ENCODE measurements at places on chromosomes 13 and 19.

DNA sequence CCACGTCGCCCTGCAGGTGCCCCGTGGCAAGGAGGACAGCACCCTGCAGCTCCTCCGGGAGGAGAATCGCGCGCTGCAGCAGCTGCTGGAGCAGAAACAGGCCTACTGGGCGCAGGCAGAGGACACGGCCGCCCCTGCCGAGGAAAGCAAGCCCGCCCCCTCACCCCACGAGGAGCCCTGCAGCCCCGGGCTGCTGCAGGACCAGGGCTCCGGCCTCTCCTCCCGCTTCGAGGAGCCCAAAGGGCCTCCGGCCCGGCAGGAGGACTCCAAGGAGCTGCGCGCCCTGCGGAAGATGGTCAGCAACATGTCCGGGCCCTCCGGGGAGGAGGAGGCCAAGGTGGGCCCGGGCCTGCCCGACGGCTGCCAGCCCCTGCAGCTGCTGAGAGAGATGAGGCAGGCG is 11.6 kb downstream of the CBY2 start:
- no peak for DNase-seq

- DNase-seq = no peak
Measured at GRCh38 chr13:74061926-74062595, 72.1 kb downstream of the KLF12 start.

- DNase-seq = no peak
Measured at GRCh38 chr13:98332222-98332621, 155.2 kb upstream of the RNF113B start.

DNA sequence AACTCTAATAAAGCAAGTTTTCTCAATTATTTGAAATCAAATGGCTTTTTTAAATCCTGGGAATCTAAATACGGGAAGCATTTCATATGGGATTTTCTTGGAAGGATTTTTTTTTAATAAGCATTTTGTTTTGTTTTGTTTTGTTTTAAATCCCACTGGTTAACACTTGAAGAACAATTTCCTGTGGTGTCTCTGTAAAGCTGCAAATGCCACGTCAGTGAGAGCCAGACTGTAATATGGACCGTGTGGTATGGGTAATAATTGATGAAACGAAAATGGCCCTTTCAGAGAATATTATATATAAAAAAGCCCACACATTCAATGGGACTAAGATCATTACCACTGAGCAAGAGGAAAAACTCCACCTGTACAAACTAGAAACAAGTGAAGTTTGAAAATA is 33.9 kb upstream of the MIR17HG start:
- no peak for DNase-seq

- peak; percentile 42 for DNase-seq
Measured at GRCh38 chr13:23469951-23470421, 36.5 kb upstream of the SACS start.

DNA sequence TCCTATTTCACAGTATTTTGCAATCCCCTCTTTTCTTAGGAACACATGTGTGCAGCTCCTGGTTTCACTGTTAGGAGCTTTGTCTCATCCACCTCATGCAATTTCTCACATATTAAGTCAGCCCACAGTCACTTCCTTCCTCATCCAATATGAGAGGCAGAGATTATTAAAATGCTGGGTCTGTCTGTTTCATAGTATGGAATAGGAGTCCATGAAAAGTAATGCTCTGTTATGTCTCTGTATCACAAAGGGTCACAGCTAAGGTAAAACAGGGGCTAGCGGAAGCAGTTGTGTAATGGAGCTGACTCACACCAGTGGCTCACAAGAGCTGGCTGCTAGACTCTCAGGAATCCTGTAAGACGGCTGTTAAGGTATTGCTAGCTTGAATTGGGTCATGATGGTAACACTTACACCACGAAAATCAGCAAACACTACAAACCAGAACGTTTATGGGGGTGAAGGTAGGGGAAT is 216.5 kb downstream of the EFNB2 start:
- DNase-seq = peak; percentile 48

- DNase-seq = no peak
Measured at GRCh38 chr19:33300009-33300893, 2.1 kb downstream of the CEBPA start.

DNA sequence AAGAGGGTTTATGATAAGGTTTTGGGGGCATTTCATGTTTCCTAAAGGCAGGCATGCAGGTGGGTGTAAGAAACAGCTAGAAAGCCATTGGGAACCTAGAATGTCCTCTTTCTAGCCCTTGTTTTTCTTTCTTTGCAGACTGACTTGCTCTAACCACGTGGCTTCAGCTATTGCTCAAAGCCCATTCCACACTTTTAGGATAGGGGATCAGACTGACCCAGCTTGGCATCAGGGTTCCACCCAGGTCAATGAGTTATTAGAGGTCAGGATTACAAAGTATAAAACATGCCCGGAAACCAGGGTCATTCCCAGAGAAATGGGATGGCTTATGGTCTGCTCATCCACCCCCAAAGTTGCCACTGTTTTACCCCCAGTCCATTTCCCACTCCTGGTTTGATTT is 16.8 kb downstream of the PHF11 start:
- DNase-seq = no peak

GRCh38 chr19:34662919-34663318 is 14.0 kb downstream of the SCGB2B2 start:
- no peak for DNase-seq

DNA sequence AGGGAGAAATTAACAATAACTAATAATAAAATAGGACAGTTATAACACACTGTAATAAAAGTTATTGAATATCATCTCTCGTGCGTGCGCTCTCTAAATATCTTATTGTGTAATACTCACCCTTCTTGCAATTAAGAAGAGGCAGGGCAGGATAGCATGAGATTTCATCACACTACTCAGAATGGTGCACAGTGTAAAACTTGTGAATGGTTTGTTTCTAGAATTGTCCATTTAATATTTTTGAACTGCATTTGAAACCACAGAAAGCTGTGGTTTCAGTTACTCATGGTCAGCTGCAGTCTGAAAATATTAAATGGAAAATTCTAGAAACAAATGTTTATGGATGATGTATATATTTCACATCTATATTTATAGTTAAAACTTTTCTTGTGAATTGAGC is 161.1 kb downstream of the DCT start:
- DNase-seq = no peak

- no peak for DNase-seq
Measured at GRCh38 chr13:114225610-114226009, 9.1 kb upstream of the CDC16 start.

DNA sequence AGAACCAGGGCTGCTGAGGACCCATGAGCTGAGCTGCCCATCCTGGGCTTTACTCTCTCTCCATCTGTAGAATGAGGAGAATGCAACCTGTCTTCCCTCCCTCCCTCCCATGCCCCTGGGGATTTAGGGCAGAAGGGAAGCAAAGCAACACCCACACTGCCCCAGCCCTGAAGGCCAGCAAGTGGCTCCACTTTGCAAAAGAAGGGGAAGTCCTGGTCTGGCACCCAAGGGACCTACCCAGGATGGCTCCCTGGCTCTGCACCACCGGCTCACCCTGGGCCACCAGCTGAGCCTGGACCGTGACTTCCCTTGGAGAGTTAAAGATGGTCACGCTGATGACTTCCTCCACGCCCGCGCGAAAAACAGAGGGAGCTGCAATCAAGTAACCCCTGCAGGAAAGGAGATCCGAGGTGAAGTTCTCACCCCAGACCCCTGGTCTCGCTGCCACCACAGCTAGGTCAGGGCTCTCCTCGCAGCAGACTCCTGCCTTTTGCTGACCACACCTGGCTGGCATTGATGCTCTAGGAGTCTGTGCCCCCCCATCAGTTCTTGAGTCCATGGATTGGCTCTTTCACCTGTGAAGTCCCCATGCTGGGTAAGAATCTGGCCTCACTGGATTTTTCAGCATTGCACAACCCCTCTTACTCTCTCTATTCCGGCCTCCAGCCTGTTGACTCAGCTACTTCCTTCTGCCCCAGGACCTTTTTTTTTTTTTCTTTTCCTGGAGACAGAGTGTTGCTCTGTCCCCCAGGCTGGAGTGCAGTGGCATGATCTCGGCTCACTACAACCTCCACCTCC is 4.6 kb downstream of the CPAMD8 start:
- no peak for DNase-seq

- no peak for DNase-seq
Measured at GRCh38 chr13:34340534-34340933, 522.6 kb downstream of the RFC3 start.

DNA sequence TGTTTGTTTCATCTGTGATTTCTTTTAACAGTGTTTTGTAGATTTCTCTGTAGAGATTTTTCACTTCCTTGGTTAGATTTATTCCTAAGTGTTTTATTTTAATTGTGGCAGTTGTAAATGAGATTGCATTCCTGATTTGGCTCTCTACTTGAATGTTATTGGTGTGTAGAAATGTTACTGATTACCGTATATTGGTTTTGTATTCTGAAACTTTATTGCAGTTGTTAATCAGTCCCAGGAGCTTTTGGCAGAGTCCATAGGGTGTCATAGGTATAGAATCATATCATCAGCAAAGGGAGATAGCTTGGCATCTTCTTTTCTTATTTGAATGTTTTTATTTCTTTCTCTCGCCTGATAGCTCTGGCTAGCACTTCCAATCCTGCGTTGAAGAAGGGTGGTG is 1386.7 kb downstream of the SLITRK5 start:
- DNase-seq = no peak

- DNase-seq = no peak
Measured at GRCh38 chr13:45700971-45701900, 884 bp upstream of the CBY2 start.

- DNase-seq = no peak
Measured at GRCh38 chr19:41890936-41891335, 8.0 kb downstream of the ARHGEF1 start.

DNA sequence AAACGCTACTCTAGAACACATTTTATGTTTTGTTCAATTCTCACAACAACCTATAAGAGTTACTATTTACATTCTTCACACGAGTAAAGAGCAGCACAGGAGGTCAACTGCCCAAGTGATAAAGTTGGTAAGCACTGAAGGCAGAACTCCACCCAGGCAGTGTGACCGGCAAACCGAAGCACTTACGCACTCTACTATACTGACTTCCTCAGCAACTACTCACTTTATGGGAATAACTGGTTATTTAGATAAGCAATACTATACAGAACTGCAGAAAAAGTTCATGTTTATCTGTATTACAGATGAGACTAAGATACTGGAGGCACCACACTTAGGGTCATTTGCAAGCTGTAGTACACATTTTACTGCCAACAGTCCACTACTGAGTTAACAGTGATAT is 28.8 kb downstream of the FOXO1 start:
- DNase-seq = no peak

DNA sequence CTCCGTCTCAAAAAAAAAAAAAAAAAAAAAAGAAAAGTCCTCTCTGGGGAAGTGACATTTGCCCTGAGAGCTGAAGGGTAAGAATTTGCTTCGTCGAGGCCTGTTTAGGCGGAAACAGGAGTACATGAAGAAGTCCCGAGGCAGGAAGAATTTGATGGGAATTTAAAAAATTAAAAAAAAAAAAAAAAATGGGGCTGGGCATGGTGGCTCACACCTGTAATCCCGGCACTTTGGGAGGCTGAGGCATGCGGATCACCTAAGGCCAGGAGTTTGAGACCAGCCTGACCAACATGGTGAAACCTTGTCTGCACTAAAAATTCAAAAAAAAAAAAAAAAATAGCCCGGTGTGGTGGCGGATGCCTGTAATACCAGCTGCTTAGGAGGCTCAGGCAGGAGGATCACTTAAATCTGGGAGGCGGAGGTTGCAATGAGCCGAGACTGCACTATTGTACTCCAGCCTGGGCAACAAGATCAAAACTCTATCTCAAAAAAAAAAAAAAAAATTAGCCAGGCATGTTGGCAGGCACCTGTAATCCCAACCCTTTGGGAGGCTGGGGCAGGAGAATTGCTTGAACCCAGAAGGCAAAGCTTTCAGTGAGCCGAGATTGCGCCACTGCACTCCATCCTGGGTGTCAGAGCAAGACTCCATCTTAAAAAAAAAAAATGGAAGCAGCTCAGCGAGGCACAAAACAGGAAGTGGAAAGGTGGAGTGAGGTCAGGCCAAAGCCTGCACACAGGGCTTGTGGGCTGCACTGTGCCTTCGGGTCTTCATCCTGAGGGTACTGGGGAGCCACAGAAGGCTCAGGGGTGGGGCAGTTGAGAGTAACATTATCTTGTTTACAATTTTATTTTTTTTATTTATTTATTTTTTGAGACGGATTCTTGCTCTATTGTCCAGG is 4.9 kb downstream of the BAX start:
- no peak for DNase-seq
